ENCODE measurements at places on chromosomes 11 and 22. TPM values are rescaled to one million over a fixed set of nuclear protein-coding genes. Genes with fewer than 3 reads are reported as not detected.

MAP6 gene
- not detected for total RNA-seq

TNNI2 gene
- not detected for total RNA-seq

SLC22A9 gene
- total RNA-seq: not detected

POU2AF1 gene
- 0.64 TPM for total RNA-seq

CBLIF gene
- not detected for total RNA-seq

MYO7A gene
- 0.47 TPM for total RNA-seq

PLEKHB1 gene
- total RNA-seq: 63.2 TPM

KLHL35 gene
- total RNA-seq: 1.5 TPM
